Jurkat, Clone E6-1 (cell line): ENCODE measurements at places on chromosomes 7 and 10.

DNA sequence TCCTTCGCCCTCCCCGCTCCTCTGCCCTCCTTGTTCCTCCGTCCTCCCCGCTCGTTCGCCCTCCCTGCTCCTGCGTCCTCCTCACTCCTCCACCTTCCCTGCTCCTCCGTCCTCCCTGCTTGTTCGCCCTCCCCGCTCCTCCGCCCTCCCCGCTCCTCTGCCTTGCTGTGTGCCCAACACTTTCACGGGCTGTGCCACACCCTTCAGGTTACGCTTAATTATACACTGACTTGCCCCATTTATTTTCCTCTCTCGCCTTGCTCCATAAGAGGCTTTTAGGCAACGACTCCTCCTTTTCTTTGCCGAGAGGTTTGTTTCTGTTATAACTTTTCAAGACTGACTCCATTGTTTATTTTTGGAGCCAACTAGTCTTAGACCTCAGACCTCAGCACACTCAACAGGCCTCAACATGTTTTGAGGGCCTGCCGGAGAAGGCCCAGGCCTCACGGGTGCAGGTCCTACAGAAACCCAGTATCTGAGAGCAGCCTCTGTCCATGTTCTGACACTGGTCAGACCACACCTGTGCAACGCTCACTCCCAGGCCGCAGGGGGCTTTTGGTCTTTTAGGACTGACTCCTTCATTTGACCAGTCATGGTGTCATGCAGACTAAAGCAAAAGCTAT, 18.2 kb upstream of the PRKAG2 start:
- DNase-seq, result no peak

DNA sequence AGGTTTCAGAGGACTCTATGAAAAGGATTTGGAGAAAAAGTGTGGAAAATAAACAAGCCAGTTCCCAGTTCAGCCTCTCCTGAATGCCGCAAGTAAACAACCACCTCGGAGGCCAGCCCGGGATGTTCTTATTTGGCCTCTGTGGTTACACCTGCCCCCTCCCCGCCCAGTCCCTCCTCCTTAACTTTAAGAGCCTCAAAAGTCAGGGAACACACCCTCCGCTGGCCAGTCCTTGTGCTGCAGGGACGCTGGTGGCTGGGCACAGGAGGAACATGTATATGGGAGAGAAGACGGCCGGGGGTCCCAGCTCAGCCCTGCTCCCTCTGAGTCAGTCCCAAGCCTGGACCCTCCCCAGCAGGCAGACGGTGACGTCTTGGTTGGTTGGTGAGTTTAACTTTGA, 6.1 kb downstream of the CHST3 start:
- DNase-seq, result peak; percentile 16

GRCh38 chr10:83990126-83990525, 149.2 kb upstream of the GHITM start:
- no peak for DNase-seq

DNA sequence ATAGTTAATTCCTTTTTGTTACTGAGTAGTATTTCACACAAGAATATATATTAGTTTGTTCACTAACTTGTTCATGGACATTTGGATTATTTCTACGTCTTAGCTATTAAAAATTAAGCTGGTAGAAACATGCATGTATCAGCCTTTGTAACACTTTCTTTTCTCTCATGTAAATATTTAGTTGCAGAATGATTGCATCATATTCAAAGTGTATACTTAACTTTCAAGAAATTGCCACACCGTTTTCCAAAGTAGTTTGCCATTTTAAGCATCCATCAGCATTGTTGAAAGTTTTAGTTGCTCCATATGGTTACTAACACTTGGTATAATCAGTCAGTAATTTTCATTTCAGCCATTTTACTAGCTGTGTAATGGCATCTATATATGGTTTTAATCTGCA, 666.9 kb downstream of the NXPH1 start:
- no peak for DNase-seq

DNA sequence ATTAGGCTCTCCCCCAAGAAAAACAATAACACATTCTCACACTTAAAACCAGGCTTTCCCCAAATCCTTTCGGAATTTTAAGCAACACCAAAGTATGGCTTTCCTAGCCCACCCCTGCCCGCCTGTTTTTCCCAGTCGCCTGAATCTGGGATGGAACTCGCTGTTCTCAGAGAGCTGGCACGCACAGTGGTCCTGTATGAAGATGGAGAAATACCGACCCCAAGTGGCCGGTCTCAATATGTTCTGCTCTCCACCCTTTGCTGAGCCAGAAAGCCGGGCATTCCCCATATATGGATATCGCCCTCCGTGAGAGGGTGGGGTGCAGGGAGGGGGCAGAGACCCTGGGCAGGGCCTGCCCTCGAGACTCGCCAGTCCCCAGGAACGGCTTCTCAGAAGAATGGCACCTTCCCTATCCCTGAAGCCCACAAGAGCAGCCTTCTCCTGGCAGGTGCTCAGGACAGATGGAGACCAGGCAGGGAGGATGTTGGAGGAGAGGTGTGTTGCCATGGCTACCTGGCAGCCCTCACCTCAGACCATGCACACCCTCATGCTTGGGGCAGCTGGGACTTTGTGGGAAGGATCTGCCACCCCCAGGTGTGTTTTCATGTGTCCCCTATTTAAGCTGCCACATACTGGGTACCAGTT, 3.4 kb downstream of the TACR2 start:
- DNase-seq, result no peak
